HuH-7.5 (cell line): ENCODE measurements at places on chromosomes 3 and 15.

GRCh38 chr3:8488411-8488810, 13.2 kb upstream of the LMCD1 start:
- DNase-seq = no peak

DNA sequence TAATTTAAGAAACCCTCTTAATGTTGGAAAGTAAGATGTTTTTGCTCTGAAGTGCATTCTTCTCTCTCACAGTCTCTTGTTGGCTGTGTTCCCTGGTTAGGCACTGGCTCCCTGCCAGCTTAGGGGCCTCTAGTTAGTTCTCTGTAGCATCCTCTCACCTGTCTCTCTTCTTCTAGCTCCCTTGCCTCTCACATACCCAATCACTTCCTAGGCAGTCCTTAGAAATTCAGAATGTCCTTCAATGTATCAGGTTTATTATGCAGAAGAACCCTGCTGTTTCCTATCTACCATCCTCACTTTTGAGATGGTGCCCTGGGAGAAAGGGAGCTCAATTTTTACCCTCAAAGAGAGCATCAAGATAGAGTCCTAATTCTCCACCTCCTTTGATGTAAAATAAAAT, 36.2 kb upstream of the CPNE4 start:
- DNase-seq = no peak

DNA sequence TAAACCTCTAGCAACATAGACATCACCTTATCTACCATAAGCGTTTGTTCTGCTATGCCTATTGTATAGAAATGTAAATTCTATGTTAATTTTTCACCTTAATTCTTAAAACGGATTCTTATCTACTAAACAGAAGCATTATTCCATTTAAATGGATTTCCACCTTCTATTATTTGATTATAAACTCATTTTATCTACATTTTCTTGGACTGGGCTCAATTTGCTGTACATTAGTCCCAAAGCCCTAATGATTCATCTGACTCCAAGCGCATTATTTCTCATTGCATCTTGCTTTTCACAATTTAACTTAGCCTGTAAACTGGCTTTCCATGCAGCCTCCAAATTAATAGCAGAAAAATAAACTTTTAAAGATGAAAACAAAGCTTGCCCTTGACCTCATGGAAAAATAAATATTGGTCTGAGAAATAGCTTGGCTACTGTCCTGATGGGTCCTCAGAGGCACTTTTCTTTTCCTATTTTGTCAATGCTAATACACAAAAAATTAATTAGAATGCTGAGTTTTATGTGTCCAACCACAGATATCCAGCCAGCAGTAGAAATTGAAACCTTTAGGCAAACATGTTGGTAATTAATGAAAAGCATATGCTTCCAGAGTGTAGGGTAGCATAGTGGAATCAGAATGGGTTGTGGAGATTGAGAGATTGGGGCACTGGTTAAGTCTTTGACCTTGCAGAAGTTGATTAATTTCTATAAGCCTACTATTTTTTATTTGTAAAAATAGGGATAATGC, 81.4 kb upstream of the CFAP20DC start:
- DNase-seq = no peak

DNA sequence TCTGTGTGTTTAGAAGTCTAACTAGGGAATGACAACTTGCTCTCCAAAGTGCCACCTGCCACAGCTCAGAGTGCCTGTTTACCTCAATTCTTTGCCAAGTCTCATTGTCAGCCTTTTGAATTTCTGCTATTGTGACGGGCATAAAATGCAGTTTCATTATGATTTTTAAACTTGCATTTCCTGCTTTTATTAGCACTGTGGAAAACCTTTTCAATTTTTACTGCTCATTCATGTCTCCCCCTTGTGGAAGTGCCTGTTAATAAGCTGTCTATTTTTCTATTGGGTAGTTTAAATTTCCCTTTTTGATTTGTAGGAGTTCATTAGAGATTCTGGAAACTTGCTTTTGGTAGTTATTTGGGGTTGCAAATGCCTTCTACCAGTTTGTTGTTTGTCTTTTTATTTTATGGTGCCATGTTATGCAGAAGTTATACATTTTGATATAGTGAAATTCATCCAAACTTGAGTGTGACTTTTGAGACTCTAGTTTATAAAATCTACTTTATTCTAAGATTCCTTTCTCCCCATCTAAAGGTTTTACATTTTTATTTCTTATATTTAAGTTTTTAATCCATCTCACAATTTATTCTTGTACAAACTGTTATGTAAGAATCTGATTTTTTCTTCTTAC, 53.9 kb upstream of the FRMD4B start:
- DNase-seq = no peak

- DNase-seq = no peak
Observed at GRCh38 chr3:37941608-37942508, 48.7 kb upstream of the VILL start.

- no peak for DNase-seq
Observed at GRCh38 chr3:5166846-5167245, 20.7 kb upstream of the EDEM1 start.

DNA sequence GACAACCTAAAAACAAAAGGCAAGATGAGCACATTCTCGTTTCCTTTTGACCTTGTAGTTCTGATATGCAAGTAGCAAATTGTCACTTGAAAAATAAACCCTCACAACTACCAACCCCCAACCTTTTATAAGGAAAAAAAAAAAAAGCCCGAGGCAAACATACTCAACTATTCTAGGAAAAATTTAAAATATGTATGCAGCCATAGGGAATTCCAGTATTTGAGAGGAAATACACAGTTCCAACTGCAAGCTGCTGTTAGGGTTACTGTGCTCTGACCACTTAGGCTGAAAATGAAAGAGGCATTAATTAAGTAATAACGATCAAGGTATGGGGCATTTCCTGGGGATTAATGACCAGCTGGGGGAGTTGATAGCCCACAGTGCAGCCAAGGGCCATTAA, 281.9 kb upstream of the DPH6 start:
- no peak for DNase-seq

DNA sequence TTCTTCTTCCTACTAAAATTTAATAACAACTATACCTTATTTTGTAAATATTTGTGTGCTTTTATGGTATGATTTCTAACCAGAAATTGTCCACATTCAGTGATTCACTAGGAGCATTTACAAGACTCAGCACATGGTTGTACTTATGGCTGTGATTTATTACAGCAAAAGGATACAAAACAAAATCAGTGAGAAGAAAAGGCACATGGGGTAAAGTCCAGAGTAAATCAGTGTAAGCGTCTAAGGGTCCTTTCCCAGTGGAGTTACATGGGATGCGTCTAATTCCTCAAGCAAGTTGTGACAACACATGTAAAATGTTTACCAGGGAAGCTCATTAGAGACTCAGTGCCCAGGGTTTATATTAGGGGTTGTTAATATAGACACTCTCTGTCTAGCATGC, 31.1 kb downstream of the RNF13 start:
- DNase-seq = no peak

DNA sequence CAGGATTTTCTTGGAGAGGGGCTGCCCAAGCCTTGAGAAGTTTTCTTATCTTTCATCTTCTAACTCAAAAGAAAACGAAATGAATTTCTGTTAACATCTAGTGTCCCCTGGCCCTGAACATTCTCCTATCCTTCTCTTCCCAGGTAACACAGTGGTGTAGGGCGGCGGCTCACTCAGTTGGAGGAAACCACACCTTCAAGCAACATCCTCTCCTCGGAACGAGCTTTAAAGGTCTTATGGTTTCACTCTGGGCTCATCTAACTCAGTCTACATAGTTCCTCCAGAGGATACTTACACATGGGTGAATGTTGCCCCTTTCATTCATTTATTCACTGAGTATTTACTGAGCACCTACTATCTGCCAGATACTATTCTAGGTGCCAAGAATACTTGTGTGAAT, 31.0 kb upstream of the KLHL6 start:
- DNase-seq = no peak

DNA sequence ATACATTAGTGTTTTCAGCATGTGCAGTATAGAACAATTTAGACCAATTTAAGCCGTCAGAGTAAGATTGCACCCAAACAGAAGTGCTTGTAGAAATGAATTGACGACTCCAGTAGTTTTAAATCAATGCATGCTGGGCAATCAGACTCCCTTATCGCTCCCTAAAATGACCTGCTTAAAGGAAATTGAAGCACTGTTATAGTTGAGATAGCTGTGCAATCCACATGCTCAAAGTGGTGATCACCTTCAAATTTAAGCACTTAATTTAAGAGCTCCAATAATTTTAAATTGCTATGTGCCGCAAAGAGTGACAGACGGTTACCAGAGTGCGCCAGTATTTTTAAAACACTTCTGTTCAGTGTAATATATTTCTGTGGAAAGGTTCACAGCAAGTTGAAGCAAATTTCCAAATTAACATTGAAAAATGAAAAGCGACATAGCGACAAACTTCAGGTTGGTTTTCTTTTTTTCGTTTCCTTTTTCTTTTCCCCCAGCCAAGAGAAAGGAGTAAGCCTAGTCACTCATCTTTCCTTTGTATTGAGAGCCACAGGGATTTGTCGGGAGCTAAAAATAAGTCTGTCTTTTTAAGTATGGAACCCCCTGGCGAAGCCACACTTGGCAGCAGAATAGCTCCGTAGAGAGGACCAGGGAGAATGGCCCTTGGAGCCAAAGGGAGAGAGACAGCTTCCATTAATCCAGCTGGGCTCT, 436.4 kb upstream of the RBMS3 start:
- no peak for DNase-seq
